ENCODE measurements at places on chromosomes 12 and 14.

DNA sequence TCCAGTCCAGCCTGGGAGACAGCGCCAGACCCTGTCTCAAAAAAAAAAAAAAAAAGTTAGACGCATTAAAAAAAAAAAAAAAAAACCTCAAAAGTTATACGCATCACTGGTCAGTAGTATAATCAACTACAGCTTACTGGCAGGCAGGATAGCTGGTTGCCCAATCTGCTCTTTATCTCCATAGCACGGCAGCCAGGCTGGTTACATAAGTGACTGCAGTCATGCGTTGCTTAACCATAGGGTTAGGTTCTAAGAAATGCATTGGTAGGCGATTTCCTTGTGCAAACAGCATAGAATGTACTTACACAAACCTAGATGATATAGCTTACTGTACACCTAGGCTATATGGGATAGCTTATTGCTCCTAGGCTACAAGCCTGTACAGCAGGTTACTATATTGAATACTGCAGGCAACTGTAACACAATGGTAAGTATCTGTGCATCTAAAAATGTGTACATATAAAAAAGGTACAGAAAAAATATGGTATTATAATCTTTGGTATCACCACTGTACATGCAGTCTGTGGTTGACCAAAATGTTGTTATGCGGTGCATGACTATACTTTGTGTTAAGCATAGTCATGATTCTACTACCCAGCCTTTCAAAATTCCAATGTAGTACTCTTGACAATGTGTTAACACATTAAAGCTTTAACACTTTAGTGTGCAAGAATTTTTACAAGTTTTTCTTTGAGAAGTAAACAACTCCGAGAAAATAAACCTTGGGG lies 8.1 kb downstream of the L2HGDH start:
- no peak for DNase-seq

DNA sequence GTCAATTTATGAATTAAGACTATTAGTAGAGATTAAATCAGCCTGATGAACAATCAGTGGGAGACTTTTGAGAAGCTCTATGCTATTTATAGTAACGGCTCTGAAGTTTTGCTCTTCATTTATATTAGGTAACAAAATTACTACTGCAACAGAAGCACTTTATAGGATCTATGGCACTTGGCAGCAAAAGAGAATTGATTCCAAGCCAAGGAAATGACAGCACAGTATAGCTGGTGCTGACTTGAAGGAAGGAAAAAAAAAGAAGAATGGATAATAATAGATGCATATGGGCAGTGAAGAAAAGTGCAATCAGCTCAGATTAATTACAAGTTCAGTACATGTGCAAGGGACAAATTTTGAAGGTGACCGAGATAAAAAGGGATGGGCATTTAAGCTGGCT lies 228.2 kb upstream of the PPFIA2 start:
- DNase-seq, result no peak

DNA sequence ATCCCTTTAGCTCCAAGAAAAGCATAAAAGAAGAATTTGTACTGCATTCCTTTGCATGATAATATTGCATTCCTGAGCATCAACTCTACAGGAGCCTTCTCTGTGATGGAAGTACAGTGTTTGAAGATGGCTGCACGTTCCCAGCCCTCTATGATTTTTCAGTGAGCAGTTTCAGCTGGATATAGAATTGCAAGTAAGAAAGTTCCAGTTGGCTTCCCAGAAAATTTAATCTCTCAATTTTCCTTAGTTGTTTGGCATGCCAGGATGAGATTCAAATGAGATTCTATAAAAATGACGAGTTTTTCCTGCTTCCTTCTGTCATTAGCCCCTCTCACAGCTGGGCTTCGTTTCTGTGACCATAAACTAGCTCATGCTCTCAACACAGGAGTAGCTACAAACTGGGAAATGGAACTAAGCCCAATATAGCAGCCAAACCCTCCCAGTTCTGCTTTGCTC lies 109.9 kb downstream of the TTC8 start:
- no peak for DNase-seq

DNA sequence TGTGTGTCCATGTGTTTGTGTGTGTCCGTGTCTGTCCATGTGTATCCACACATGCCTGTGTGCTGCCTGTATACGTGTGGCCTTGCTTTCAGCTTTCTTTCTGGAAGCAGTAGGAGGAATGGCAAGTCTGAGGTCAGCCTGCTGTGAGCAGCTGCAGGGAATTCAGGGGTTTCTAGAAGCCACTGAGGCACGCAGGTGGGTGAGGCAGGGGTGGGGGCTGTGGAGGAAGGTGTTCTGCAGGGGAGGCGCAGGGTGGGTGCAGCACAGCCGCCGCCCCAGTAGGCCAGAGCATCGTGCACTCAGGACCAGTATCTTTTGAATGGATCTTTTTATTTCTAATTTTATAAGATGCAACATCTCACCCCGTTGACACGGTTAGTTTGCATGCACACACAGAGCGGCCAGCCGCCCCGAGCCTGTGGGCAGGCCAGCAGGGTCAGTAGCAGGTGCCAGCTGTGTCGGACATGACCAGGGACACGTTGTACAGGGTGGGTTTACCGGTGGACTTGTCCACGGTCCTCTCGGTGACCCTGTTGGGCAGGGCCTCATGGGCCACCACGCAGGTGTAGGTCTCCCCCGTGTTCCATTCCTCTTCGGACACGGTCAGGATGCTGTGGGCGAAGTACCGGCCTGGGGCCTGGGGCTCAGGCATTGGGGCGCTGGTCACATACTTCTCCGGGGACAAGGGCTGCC lies 327.7 kb downstream of the TMEM121 start:
- no peak for DNase-seq

DNA sequence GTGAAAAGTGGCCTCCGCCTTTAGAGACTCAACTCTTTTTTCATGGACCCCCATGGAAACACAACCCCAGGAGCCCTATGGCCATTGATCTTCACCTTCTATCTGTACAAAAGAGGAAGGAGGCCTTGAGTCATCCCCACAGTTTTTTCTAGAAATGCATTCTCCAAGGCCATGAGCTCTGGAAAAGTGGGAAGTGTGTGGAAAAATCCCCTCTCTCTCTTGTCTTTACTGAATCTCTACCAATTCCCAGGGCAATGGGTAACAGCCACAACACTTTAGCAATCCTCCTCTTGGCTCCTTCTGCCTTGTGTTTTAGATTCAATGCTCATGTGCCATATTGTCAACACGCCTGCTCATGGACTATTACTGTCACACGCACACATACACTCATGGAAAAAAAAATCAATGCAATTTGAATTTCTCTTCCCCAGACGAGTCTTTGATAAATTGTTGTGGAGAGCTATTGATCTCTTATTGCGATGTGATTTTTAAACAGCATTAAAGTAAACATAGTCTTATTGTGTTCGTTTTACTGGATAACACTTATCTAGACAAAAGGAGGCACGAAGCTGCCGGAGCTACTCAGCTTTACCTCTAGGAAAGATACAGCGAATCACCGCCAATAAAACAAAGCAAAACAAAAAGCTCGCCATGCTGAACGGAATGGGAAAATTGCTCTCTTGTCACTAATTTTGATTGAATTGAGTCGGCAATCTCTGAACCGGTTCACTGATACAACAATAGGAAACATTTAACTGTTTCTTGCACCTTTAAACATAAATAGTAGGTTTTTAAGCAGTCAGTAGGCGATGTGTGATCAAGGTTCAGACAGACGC lies 260.3 kb downstream of the VRK1 start:
- DNase-seq, result no peak

- DNase-seq, result no peak
Observed at GRCh38 chr12:91230841-91231240, 48.2 kb upstream of the DCN start.

All from stimulated activated CD4-positive, alpha-beta T cell treated with anti-CD3 and anti-CD28 coated beads, Interleukin-1b, Interleukin-23, amount 100 ng/mL, for 1 hour (primary cell).